ENCODE measurements at places on chromosomes 1 and 21.
A peak's percentile ranks its signal among the peaks of the same experiment; 100 is the strongest.

DNA sequence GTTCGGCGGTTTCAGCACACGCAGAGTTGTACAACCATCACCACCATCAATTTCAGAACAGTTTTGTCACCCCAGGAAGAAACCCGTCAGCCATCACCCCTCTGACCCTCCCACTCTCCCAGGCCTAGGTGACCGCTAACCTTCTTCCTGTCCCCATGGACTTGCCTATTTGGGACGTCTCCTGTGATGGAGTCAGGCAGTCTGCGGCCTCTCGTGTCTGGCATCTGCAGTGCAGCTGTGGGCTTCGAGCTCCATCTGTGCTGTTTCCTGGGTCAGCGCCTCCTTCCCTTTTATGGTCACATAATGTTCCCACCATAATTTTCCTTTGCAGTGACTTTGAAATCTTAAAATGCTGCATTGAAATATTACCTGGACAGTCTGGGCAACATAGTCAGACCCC, 24.4 kb downstream of the SLC45A1 start:
- DNase-seq, result no peak

- DNase-seq, result no peak
Observed at GRCh38 chr1:246121533-246121932, 385.5 kb downstream of the SMYD3 start.

DNA sequence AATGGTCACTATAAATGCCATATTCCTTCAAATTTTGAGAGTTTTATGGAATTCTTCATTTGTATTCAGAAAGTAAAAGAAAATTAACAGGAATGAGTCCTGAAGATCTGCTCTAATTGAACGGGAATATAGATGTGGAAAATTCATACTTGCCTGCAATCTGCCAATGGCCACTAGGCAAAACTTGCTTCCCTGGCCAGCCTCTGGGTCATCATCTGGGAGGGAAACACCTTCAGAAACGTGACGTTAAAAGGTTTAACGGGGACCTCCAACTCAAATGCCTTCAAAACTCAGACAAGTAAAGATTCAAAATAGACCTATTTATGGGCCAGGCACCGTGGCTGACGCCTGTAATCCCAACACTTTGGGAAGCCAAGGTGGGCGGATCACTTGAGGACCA, 21.7 kb upstream of the CTSK start:
- no peak for DNase-seq

GRCh38 chr1:247829656-247830055, 5.7 kb upstream of the OR14A16 start:
- DNase-seq, result no peak

GRCh38 chr21:26469789-26470188, 103.3 kb downstream of the CYYR1 start:
- no peak for DNase-seq

DNA sequence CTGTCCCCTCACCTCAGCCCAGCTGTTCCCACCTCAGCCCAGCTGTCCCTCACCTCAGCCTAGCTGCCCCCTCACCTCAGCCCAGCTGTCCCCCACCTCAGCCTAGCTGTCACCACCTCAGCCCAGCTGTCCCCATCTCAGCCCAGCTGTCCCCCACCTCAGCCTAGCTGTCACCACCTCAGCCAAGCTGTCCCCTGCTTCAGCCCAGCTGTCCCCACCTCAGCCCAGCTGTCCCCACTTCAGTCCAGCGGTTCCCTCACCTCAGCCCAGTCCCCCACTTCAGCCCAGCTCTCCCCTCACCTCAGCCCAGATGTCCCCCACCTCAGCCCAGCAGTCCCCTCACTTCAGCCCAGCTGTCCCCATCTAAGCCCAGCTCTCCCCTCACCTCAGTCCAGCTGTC, 88.4 kb upstream of the CSF3R start:
- DNase-seq, result no peak

DNA sequence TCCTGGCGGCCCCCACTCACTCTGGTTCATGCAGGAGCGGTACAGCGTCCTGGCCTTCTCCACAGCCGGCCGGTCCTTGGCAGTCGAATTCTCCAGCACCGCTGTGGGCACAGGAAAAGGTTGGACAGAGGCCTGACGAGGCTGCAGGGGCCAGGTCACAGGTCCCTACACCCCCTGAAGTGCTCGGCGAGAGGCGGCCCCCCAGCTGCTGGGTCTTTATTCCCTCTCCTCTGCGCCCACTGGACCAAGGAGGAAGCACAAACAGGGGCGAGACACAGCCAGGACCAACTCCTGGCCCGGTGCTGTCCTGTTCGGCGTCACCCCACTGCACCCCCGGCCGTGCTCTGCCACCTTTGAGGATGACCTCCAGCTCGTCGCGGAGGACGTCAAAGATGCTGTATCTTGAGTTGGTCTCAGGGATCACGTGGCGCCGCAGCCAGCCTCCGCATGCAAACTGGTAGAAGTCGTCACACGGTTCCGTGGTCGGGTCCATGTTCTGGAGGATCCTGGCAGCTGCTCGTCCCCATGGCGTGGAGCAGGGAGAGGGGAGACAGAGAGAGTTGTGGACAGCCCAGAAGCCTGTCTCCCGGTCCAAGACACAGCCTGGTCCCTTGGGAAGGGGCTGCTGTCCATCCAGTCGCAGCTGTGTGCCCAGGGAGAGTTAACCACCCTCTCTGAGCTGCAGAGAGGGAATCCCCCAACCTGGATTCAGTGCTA, 22.9 kb downstream of the PRXL2B start:
- DNase-seq, result no peak

DNA sequence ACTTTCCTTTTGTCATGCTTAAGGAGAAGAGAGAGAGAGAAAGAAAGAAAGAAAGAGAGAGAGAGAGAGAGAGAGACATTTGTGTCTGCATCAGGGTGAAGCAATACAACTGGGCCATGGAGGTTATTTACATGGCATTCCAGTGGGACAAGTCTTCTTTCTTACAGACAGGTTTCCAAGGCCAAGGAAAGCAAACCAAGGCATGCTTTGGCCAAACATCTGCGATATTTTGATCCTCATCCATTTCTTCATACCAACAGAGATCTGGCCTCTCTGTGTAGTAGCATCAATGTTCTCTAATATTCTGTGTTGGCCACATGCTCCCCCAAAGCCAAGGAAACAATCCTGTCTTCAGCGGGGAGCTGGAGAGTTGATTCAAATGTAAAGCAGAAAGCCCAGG, 292.1 kb downstream of the SETD4 start:
- no peak for DNase-seq

- DNase-seq, result peak; percentile 44
Observed at GRCh38 chr1:24639881-24640280, 3.2 kb upstream of the SRRM1 start.

GRCh38 chr1:19435181-19435580, 50.2 kb downstream of the CAPZB start:
- no peak for DNase-seq

GRCh38 chr21:31804008-31804394, 68.8 kb upstream of the HUNK start:
- DNase-seq, result no peak

- no peak for DNase-seq
Observed at GRCh38 chr1:4366091-4366490, 288.3 kb upstream of the AJAP1 start.

DNA sequence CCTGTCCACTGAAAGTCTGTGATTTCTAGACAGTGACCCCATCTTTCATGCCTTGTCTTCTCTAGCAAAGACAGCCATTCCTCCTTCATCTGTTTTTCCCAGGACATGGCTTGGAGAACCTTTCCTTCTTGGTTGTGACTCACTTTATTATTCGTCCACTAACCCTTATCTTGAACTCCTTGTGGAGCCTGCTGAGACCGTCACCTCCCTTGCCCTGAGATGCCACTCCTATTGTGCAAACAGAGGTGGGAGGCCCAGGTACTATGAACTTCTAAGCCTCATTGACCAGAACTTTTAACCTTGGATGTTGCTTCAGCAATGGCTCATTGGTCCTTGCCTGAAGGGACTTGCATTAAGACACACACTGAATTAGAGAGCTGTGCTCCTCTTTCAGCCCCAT, 117.5 kb downstream of the FOXD2 start:
- no peak for DNase-seq

- DNase-seq, result no peak
Observed at GRCh38 chr1:190564117-190564516, 86.5 kb upstream of the BRINP3 start.

- DNase-seq, result no peak
Observed at GRCh38 chr1:3477241-3477995, 23.0 kb downstream of the ARHGEF16 start.

- no peak for DNase-seq
Observed at GRCh38 chr1:53376041-53376461, 48.2 kb upstream of the LRP8 start.

- no peak for DNase-seq
Observed at GRCh38 chr1:80533093-80533492, 1267.6 kb upstream of the ADGRL2 start.

DNA sequence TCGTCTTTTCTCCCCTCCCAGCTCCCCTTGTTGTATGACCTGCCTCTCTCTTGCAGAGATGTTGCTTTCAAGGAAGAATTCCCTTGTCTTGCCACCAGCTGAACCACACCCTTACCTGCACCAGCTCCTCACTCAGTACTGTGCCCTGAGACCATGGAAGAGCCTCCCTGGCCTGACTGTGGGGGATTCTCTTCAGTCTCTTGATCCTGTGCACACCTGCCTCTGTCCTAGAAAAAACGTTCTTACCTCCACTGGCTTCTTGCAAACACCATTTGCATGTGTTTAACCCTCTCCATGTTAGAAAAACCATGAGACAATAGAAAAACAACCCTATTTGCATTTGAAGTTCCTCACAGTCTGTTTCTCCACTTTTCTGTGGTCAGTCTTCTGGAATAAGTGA, 43.3 kb upstream of the FCRL4 start:
- no peak for DNase-seq

- DNase-seq, result no peak
Observed at GRCh38 chr1:17849216-17849615, 94.1 kb downstream of the ACTL8 start.
